ENCODE measurements at places on chromosomes 16 and 17.
A peak's percentile ranks its signal among the peaks of the same experiment; 100 is the strongest.

GRCh38 chr17:49239963-49240362 is 9.4 kb upstream of the PHOSPHO1 start:
- no peak for DNase-seq

DNA sequence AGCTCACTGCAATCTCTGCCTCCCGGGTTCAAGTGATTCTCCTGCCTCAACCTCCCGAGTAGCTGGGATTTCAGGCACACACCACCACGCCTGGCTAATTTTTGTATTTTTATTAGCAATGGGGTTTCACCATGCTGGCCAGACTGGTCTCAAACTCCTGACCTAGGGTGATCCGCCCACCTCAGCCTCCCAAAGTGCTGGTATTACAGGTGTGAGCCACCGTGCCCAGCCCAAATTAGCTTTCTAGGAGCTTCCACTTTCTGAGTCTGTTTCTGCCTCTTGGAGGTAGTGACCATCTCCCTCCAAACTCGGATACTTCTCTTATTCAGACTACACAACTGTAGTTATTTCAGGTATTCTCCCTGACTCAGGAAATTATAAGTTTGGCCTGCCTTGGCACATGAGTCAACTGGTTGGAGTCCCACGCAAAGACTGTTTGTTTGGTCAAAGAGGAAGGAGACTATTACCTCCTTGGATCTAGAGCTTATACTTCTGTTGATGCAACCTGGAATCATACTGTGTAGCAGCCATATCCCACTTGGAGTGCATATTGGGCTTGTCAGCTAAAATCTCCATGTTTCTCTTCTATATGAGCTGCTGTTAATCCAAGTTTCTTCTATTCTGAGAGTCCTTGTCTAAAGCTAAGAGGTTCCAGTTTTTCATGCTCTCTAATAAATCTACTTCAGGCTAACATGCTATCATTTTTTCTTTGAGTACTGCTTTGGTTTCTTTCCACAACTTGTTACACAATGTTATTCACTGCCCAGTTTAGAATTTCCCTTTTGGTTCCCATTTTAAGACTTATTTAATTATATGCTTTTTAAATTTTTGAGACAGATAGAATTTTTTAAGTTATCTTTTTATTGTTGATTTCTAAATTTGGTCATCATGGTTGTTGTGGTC is 7.5 kb downstream of the IL4R start:
- no peak for DNase-seq

- no peak for DNase-seq
Measured at GRCh38 chr17:33924104-33924503, 331.0 kb upstream of the CCL2 start.

GRCh38 chr16:89955001-89955685 is 6.6 kb downstream of the DEF8 start:
- no peak for DNase-seq

DNA sequence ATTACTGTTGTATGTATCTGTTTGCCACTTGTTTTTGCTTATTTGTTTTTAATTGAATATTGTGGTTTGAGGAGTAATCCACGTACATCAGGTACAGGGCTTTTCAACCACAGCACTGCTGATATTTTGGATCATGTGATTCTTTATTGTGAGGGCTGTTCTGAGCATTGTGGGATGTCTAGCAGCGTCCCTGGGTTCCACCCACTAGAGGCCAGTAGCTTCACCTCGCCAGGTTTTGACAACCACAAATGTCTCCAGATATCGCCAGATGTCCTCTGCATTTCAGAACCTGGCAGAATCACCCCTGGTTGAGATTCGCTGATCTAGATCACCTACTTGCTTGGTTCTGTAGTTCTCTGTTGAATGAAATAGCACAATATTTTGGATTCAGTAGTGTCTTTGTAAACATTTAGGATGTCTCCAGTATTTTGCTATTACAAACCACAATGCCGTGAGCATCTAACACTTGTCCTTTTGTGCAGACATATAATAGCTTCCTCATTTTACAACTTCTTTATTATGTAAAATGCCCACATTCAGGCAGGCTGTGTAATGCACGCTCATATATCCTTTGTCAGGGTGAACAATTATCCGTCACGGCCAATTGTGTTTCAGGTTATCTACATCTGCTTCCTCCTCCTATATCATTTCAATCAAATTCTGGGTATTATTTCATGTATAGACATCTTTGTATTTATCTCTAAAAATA is 380.3 kb downstream of the SNX29 start:
- no peak for DNase-seq

- DNase-seq: no peak
Measured at GRCh38 chr16:86565181-86565631, 1.4 kb upstream of the FOXC2 start.

- DNase-seq: no peak
Measured at GRCh38 chr16:89392881-89393737, 97.3 kb downstream of the ANKRD11 start.

DNA sequence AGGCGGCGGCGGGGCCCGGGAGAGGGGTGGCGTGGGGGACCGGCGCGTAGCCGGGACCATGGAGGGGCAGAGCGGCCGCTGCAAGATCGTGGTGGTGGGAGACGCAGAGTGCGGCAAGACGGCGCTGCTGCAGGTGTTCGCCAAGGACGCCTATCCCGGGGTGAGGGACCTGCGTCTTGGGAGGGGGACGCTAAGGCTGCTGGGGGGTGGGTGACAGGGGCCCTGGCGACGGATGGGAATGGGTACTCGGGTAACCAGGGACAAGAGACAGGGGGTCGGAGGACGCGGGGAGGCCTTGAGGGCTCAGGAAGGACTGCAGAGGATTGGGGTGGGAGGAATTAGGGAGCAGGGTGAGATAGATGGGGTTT is 243 bp downstream of the RND2 start:
- no peak for DNase-seq

DNA sequence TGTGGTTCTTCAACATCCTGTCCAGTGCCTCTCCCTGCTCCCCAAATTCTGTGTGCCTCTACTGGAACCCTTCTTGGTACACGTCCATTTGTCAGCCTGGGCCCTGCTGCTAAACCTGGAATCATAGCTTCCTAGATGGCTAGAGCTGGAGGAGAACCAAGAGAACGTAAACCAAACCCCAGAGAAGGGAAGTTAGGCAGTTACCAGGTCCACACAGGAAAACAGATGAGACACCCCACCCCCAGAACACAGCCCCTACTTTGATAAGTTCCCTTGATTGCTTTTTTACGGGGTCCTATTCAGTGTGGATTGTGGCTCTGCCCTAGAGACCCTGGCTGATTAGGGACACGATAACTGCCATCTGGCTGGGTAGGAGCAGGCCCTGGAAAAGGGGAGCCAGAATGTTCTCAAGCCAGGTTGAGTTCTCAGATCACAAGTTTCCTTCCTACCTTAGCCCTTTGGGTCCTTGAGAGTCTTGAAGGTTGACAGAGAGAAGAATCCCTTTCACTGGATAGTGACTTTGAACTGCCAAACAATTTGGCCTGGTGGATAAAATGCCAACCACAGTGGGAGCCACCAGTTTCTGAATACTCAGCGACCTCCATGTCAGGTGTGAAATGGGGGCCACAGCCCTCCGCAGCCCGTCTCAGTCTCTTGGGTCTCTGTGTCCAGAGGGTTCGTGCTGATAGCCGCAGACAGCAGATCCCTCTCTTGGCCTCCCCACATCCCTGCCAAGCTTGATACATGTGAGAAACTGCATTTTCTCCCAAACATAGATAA is 7.9 kb downstream of the TBX4 start:
- no peak for DNase-seq

- no peak for DNase-seq
Measured at GRCh38 chr17:75227729-75228128, 22.2 kb downstream of the NUP85 start.

DNA sequence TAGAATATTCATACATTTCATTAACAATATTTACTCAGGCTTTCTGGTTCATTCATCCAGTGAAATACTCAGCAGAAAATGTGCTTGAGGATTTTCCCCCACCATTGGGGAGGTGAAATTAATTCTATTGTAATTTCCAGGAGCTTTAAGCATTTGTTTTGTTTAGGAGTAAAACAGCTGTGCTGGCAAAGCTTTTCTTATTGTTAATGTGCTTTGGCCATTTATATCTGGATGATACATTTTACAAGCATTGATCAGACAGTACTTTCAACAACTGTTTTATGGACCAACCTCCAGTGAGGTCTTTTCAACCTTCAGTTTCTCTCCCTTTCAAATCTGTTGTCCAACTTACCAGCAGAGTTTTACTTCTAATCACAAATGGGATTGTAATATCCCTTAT is 672.4 kb downstream of the CDH11 start:
- DNase-seq: no peak

DNA sequence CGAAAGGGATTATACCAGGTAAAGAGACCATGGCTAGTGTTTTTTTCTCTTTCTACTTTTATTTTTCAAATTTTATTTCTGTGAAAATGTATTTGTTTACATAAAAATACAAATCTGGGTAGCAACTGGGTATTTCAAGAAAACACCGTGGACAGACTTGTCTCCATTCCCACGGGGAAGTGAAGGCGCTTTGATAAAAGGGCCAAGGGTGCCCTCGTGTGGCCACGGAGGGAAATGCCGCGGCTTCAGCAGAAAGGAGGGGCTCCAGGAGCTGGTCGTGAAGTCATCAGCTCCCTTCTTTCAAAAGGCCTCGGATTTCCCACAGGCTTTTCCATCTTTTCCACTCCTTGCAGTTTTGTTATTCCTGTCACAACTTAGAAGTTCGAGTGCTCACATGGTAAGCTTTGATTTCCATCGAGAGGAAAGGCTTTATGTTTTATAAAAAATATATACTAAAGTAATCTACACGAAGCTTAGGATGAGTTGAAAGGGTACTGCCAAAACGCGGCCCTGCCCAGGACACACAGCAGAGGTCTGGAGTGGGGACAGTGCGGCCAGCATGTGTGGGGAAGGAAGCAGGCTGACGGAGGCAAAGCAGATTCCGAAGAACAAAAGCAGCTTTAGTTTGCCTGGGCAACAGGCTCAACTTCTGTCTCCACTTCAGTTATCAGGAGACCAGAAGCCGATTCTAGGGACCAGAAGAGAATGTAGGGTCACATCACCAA is 15.3 kb upstream of the MNT start:
- DNase-seq: peak; percentile 95

DNA sequence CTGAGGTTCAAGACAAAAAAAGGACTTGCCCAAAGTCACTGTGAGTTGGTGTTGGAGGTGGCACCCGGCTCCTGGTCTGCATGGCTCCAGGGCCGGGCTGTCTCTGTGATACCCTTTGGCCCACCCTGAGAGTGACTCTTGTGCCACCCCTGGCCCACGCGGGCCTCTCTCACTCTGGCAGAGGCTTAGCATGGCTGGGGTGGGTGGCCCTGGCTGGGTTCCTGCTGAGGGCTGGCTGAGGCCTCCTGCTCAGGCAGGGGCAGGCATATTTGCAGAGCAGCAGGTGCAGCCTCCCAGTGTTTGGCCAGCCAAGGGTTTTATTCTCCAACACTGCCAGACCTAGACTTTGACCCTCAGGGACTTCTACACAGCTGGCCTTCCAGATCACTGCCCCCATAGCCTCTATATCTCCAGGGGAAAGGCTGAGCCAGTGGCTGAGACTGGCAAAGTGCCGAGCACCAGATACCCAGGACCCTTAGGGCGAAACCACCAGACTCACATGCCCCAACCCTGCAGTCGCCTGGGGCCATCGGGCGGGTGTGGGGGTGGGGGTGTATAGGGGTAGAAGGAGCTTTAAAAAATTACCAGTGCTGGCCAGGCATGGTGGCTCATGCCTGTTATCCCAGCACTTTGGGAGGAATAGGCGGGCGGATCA is 21.5 kb upstream of the ADGRG1 start:
- no peak for DNase-seq

DNA sequence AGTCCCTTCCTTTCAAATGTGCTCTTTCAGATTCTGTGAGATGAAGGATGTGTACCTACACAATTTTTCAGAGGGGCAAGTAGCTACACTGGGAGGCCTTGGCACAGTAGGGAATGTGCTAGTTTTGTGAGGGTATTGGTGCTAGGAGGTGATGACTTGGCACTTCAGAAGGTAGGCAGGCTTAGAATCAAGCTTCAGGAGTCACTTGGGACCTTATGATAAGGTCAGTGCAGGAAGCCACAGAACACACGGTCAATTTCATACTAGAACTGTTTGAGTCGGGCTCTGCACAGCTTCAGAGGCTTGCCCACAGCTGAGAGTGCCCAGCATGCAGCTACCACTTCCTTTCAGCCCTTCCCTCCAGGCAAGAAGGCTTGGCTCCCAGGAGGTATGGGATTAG is 6.1 kb downstream of the CMTM1 start:
- DNase-seq: no peak

DNA sequence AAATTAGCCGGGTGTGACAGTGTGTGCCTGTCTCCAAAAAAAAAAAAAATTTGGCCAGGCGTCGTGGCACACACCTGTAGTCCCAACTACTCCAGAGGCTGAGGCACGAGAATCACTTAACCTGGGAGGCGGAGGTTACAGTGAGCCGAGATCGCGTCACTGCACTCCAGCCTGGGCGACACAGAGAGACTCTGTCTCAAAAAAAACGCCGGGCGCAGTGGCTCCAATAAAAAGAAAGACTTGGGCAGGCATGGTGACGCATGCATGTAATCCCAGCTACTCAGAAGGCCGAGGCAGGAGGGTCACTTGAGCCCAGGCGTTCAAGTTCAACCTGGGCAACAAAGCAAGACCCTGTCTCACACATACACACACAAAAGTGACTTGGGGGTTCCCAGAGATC is 3.6 kb downstream of the LSM12 start:
- DNase-seq: no peak

DNA sequence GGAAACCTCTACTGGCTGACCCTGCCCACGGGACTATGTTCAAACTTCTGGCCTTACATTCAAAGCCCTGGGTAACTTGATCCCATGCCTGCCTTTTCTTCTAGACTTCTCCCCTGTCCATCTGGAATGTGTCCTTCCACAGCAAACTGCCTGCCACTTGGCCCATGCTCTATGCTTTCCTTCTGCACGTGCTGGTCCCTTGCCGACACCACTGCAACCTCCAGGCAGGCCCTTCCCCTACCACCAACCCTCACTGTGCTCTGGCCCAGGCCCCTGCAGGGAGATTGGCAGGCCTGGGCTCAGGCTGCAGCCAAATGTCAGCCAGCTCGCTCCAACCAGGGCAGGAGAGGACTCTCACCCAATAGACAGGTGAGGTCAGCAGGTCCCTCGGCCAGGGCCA is 11.0 kb downstream of the HSD11B2 start:
- no peak for DNase-seq

- DNase-seq: no peak
Measured at GRCh38 chr16:86391984-86392383, 118.3 kb upstream of the FOXF1 start.

Measured in right forelimb (tissue), 1 donor.